Stomach (tissue), 19 donors: ENCODE measurements at places on chromosomes 16 and 17. TPM values are rescaled to one million over a fixed set of nuclear protein-coding genes. Genes with fewer than 3 reads are reported as not detected.

PRR35 gene
- not detected for total RNA-seq

EPN3 gene
- 117 TPM for total RNA-seq

JPH3 gene
- 0.73 TPM for total RNA-seq

GRB7 gene
- total RNA-seq = 9.2 TPM

TBX2 gene
- 28.0 TPM for total RNA-seq

SPATA32 gene
- not detected for total RNA-seq

NME3 gene
- 52.1 TPM for total RNA-seq

GCGR gene
- total RNA-seq = not detected

ABCC6 gene
- 14.7 TPM for total RNA-seq

ZNF19 gene
- not detected for total RNA-seq

TP53TG3 gene
- total RNA-seq = not detected

WNT9B gene
- not detected for total RNA-seq
